GM19239 (cell line): ENCODE measurements at places on chromosomes 4 and X.

DNA sequence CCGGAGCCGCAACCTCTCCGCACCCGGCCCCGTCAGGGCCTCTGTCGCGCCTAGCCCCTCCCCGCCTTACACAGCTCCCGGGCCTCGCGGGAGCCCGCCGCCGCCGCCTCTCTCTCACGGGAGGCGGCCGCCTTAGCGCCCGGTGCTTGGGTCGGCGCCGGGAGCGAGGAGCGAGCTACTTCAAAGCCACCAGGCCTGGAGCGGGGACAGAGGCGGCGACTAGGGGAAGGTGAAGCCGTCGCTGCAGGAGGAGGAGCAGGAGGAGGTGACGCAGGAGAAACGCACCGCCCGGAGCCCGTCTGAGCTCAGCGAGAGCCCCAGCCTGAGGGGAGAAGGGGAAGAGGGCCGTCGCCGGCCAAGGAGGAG is 250 bp downstream of the USP9X start:
- DNase-seq = peak; percentile 0

DNA sequence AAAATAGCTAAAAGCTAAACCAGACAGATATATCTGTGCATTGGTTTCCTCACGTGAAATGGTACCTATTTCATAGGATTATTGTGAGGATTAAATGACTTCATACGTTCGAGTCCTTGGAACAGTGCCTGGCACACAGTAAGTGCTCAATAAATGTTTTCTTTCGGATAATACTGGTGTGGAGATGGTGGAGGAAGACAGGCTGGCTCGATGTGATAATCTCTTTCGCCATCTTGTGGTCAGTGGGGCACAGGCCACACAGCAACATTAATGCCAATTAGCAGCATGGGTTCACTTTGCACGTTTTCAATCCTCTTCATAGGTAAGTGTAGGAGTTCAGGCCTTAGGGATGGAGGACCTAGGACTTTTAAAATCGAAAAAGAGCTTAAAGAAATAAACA is 9.3 kb downstream of the PAGE4 start:
- no peak for DNase-seq

DNA sequence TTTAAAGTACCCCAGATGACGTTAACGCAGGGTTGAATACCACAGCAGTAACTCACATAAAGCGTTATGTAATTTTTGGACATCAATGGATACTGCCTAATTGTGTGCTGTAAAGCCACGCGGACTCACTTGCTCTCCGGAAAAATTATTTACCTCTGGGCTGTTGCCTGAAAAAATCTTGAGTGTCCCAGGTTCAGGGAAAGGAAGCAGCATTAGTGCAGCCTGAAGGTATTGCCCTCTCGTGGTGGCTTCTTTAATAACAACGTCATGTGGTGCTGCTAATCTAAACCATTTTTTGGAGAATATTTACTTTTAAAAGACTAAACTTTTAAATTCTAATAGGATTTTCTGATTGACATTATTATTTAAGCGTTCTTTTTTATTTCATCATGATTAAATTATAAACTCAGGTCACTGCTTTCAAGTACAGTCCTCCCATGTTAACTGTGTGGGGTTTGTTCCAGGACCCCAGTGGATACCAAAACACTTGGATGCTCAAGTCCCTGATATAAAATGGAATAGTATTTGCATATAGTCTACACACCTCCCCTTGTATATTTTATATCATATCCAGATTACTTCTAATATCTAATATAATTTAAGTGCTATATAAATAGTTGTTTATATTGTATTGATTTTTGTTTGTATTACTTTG is 384.8 kb downstream of the FAM133A start:
- DNase-seq = no peak

- DNase-seq = no peak
Measured at GRCh38 chr4:84032372-84032771, 466.7 kb downstream of the NKX6-1 start.

- DNase-seq = no peak
Measured at GRCh38 chr4:71322425-71322824, 16.4 kb upstream of the SLC4A4 start.

DNA sequence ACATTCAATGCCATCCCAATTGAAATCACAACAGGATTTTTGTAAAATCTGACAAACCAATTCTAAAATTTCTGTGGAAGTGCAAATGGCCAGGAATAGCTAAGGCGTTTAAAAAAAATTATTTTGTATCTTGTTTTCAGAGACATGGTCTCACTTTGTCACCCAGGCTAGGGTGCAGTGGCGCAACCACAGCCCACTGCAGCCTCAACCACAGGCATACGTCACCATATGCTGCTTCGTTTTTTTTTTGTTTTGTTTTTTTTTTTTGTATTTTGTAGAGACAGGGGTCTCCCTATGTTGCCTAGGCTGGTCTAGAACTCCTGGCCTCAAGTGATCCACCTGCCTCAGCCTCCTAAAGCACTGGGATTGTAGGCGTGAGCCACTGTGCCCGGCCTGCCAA is 24.5 kb downstream of the ZNF41 start:
- no peak for DNase-seq

DNA sequence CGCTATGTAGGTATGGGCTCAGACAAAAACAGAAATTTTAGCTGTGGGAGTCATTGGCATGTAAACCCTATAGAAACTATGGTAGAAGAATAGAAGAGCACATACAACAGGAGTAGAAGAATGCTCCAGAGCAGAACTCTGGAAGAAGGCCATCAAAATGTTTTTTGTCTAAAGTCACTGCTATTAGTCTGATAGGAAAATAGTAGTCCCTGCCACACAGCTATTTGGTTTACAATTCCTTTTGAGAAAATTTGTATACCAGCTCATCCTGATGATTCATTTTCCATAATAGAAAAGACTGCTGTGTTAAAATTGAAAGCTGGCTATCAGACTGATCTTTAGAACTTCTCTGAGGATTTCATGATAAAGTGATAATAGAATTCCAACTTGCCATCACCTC is 32.8 kb upstream of the ADAD1 start:
- no peak for DNase-seq

DNA sequence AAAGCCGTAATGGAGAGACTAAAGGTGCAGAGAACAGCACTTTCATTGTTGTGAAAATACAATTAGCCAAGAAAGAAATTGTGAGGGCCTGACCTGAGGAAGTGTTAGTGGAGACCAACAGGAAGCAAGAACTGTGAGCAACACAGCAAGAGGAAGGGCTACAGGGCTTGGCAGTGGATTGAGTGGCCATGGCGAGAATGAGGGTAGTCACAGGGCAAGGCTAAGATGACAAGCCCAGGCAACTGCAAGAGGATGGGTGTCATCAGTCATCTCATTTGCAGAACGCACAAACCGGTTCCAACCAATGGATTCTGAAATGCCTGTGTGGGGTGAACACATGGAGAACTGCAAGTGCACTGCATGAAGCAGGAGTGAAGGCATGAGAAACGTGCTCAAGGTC is 3.6 kb downstream of the SLC10A6 start:
- no peak for DNase-seq

GRCh38 chr4:152680988-152681603 is 1.3 kb upstream of the TMEM154 start:
- DNase-seq = no peak

- DNase-seq = no peak
Measured at GRCh38 chr4:26468977-26469376, 21.3 kb downstream of the CCKAR start.

GRCh38 chr4:124035364-124036041 is 638.9 kb downstream of the SPRY1 start:
- DNase-seq = no peak

GRCh38 chr4:16329125-16329796 is 103.0 kb upstream of the TAPT1 start:
- no peak for DNase-seq

GRCh38 chrX:66130469-66130868 is 33.6 kb upstream of the HEPH start:
- DNase-seq = no peak

- no peak for DNase-seq
Measured at GRCh38 chr4:10983268-10983667, 298.7 kb upstream of the CLNK start.

- DNase-seq = no peak
Measured at GRCh38 chrX:22516893-22517292, 244.2 kb downstream of the CBLL2 start.

DNA sequence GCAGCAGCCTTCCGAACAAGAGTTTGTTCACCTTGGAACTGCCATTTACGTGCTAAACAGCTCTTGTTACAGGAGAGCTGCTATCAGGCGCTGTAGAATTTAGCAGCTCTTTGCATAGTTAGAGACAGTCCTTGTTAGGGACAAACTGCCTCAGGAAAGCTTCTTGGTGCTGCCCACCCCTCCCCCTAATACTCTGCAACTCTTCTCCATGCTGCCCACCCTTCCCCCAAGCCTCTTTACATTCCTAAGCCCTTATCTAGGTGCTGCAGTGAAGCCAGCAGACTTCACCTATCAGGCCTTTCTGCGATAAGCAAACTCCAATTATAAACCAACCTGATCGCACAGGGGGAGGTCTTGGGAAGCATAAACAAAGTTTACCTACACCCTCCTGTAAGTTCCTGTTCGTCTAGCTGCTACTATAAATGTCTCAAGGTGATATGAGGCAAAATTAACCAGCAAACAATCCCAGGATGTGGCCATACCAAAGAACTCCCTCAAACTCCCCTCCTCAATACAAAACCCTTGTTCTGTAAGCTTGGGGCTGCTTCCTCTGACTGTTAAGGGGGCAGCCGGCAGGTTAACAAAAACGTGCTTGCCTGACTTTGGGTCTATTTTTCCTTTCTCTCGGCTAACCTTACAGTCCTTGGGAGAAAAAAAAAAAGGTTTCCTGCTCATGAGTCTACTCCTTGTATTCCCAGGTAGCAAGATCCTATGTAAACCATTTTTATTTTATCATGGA is 74.0 kb upstream of the GC start:
- no peak for DNase-seq

GRCh38 chr4:129344058-129344457 is 248.1 kb downstream of the C4orf33 start:
- peak; percentile 2 for DNase-seq

DNA sequence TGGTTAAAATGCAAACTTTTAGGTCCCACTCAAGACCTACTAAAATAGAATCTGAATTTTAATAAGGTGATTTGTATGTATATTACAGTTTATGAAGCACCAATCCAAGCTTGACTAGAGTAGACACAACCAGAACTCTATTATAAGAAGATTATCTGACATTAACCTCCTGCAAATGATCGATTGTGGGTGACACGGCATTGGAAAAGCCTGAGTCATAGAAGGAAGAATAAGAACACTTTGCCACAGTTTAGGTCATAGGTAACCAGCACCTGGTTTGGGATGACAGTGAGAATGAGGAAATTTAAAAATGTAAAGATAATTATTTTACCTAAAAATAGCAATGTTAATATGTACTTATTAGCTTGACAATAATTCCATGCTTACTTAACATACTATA is 15.2 kb downstream of the PDGFC start:
- no peak for DNase-seq

DNA sequence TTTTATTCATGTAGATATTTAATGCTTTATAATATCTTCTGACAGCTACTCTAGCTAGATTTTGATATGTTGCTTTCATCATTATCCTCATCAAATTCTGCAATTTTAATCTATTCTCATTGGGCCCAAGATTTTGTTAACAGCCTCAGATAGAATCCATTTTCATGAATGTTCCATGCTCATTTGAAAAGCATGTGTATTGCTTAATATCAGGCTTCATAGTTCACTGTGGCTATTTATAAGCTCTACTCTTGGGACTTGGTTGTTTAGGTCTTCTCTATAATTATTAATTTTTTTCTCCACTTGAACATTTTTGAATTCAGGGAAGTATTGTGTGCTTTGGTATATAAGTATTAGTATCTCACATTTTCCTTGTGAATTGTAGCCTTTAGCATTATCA is 41.8 kb downstream of the RAB40A start:
- no peak for DNase-seq

GRCh38 chr4:151786158-151786495 is 25.3 kb upstream of the GATB start:
- DNase-seq = no peak

- no peak for DNase-seq
Measured at GRCh38 chr4:76748649-76749048, 149.3 kb downstream of the SOWAHB start.

- peak; percentile 22 for DNase-seq
Measured at GRCh38 chr4:110059556-110060191, 138.7 kb downstream of the ELOVL6 start.
